ENCODE measurements at places on chromosomes 7 and 10. TPM values are rescaled to one million over a fixed set of nuclear protein-coding genes. Genes with fewer than 3 reads are reported as not detected.

CREB5 gene
- 1.9 TPM for total RNA-seq

GRCh38 chr7:151432658-151433521 is 7.1 kb downstream of the CRYGN start:
- peak overlapping the region; percentile 69 for H3K4me3 ChIP-seq
- H3K27me3 ChIP-seq: no peaks in the 10 kb centered on the region
- no peaks in the 10 kb centered on the region for H3K36me3 ChIP-seq
- peaks cover 47% of the 10 kb centered on the region for H3K4me1 ChIP-seq
- peak; percentile 86 for DNase-seq
- H3K27ac ChIP-seq: peak overlapping the region; percentile 76

DNA sequence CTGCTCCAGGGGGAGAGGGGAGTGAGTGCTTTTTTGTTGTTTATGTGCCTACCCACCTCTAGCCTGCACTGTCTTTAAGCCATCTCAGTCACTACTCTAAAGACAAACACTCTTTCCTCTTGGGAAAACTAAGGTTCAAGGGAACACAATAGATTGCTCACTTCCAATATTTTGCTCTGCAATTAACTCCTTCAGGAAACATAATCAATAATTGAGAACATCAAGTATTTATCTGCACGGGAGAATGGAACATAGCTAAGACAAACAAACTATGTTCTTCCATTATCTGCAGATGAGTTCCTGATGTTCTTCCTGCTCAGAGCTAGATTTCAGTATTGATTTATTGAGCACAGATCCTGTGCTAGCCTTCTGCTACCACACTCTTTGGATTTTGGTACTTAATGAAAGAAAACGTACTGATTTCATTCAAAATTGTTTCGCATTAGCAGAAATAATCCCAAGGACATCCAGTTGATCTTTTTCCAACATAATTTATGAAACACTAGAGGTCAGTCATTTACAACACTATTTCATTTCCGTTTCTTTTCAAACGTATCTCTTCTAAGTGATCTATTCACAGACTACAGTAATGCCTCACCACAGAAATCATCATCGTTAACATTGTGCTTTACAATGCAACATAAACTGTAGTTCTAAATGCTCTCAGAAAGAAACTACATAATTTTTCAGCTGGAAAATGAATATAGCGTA is 8.3 kb downstream of the NEBL start:
- H3K4me1 ChIP-seq: no peaks in the 10 kb centered on the region
- no peak overlapping the region for H3K27ac ChIP-seq
- no peaks in the 10 kb centered on the region for H3K36me3 ChIP-seq
- DNase-seq: no peak
- H3K27me3 ChIP-seq: no peaks in the 10 kb centered on the region

GRCh38 chr10:61896854-61897661 is 4.4 kb upstream of the ARID5B start:
- H3K36me3 ChIP-seq: peaks cover 4% of the 10 kb centered on the region
- H3K27me3 ChIP-seq: no peaks in the 10 kb centered on the region
- peak overlapping the region; percentile 88 for H3K4me3 ChIP-seq
- H3K27ac ChIP-seq: peak overlapping the region; percentile 90
- DNase-seq: peak; percentile 66
- H3K4me1 ChIP-seq: peaks cover 48% of the 10 kb centered on the region

GRCh38 chr10:98967601-98968000 is 268.1 kb downstream of the HPSE2 start:
- no peak overlapping the region for H3K27ac ChIP-seq
- H3K4me1 ChIP-seq: no peaks in the 10 kb centered on the region
- no peaks in the 10 kb centered on the region for H3K27me3 ChIP-seq
- no peak overlapping the region for H3K4me3 ChIP-seq

LRRC17 gene
- total RNA-seq: 0.31 TPM

SEC31B gene
- total RNA-seq: 106 TPM

- peak overlapping the region; percentile 57 for H3K27ac ChIP-seq
- H3K4me1 ChIP-seq: peaks cover 3% of the 10 kb centered on the region
- no peaks in the 10 kb centered on the region for H3K27me3 ChIP-seq
- H3K4me3 ChIP-seq: no peak overlapping the region
Observed at GRCh38 chr10:73117976-73118743, 7.9 kb downstream of the NUDT13 start.

Data from activated T-cell treated with anti-CD3 and anti-CD28 coated beads, Interleukin-2, amount 50 U/mL, for 72 hours (primary cell).